ENCODE measurements at places on chromosomes 11 and 22.

- no peak for DNase-seq
Measured at GRCh38 chr22:25900390-25900789, 158.4 kb downstream of the MYO18B start.

DNA sequence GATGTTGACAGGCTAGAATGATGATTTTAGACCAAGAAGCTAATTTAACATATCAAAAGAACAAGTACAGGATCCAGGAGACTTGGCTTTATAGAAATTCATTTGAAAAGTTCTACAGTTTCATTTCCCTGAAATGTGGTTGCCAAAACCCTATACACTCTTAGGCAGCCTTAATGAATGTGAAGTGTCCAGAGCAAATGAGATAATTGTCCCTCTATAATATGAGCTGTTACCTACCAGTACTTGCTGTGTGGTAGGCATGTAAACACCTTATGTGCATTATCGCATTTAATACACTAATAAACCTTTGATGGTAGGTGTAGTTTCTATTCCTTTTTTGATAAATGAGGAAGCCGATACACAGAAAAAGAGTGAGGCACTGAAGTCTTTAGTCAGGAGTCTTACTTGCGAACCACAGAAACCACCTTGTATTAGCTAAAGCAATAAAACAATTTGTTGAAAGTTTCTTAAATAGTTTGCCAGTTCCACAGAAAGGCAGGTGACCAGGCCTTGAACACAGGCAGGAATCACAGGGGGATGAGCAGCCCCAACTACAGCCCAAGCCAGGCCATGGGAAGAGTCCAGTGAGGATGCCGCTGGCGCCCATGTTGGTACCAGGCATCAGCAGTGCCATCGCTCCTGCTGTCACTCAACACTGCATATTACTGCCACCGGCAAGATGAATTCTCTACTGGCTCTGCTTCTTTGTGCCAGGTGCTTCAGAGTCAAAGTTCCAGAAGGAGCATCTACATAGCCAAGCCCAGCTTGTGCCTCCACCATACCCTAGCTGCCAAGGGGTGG lies 81.7 kb downstream of the SWAP70 start:
- no peak for DNase-seq

- no peak for DNase-seq
Measured at GRCh38 chr11:71458146-71459070, 5.4 kb downstream of the NADSYN1 start.

GRCh38 chr22:23233752-23234408 lies 53.6 kb downstream of the BCR start:
- DNase-seq, result peak; percentile 65

DNA sequence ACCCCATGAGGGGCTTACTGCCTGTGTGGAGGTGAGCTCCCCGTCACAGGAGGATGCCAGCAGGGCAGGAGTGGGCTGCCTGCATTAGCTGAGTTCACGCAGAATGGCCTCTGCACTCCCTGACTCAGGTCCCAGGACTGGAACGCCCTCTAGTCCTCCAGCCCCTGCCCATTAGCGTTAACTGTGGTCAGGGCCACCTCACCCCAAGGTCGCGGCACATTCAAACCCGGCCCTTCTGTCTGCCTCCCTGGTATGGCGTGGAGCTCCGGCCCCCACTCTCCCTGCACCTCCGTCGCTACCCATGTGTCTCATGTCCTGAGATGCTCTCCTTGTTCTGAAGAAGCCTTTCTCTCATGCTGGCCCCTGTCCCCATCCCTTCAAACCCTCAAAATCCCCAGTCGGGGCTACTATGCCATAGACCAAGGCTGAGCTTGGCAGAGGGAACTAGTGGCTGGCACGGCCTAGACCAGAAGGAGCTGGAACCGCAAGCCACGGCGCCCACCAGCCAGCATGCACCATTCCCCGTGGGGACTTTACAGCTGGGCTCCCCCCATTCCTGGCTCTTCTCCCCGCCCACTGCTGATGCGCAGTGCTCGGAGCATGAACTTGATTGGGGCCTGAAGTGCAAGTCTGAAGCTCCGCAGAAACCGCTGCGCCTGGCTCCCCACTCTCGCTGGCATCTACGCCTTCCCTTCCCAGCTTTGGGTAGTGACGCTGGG lies 79.5 kb upstream of the RTL6 start:
- peak; percentile 8 for DNase-seq

DNA sequence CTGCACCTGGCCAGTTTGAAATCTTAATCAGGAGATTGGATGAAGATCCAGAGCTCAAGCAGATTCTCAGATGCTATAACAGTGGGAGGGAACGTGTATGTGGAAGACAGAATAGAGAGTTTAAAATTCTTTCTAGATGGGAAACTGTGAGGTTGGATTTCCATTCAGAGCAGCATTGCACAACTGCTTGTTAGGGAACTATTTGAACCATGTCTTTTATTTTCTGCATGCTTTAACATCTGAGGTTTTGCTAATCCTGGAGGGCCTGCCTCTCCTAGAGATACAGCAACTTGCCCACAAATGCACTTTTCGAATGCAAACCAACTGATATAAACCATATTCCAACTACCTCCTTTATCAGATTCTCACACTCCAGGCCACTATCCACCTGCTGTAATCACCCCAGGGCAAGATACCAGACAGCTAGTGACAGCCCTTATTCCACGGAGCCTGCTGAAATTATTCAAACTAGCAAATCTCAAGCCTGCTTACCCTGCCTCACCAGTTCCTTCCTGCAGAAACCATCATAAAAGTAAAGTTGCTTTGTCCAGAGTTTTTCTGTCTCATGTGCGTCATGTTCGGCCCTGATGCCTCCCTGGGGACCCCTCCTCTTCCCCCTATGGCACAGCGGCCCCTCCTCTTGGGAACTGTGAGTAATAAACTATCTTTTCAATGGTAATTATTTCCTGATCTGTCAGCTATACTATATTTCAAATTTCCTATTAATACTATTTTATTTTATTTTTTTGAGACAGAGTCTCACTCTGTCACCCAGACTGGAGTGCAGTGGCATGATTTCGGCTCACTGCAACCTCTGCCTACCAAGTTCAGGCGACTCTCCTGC lies 18.4 kb upstream of the SEC14L4 start:
- peak; percentile 67 for DNase-seq

GRCh38 chr11:72576661-72577060 lies 97.6 kb downstream of the PDE2A start:
- DNase-seq, result no peak

- DNase-seq, result no peak
Measured at GRCh38 chr11:58046231-58046630, 15.5 kb downstream of the OR6Q1 start.

DNA sequence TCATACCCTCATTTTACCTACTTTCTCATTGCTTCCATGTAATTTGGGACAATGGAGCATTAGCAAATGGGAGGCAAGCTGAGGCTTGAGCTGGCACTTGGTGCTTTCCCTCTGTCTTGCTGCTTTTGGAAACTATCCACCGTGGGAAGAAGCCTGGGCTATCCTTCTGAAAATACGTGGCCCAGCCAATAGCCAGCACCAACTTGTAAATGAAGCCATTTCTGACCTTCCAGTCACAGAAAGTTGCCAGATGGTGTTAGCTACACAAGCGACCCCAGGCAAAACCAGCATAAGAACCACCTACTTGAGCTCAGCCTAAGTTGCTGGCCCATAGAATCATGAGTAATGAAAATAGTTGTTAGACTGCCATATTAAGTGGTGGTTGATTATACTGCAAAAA lies 18.5 kb upstream of the SPON1 start:
- DNase-seq, result no peak
